ENCODE measurements at places on chromosomes 2 and 18.
A peak's percentile ranks its signal among the peaks of the same experiment; 100 is the strongest.

- DNase-seq, result no peak
Measured at GRCh38 chr2:46951290-46952064, 35.9 kb upstream of the MCFD2 start.

- no peak for DNase-seq
Measured at GRCh38 chr2:60489289-60489688, 64.2 kb downstream of the BCL11A start.

GRCh38 chr2:189685540-189686229 lies 11.2 kb downstream of the ANKAR start:
- no peak for DNase-seq

GRCh38 chr2:222305516-222306392 lies 7.0 kb upstream of the PAX3 start:
- DNase-seq, result no peak

GRCh38 chr2:191376981-191377629 lies 131.9 kb downstream of the MYO1B start:
- DNase-seq, result peak; percentile 83

DNA sequence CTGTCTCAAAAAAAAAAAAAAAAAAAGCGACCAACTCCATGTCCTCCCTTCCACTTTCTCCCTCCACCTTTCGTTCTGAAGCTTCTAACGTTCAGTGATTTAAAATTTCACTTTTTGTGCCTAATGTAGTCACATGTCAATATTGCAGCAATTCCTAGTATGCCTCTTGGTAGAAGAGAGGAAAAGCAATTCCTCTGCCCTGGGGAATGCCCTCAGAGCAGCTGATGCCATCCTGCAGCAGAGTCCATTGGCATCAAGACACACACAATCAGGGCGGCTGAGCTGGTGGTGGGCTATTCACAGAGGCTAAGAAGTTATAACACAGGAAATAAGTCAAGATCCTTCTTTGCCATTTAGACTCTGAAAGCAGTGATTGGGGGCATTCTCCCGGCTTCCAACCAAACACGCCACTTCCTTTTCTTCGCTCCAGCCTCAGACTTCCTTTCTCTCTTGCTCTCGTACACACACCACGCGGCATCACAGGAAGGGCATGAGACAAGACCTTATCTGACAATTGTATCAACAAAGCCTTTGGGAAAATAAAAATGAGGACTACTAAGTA lies 71.9 kb downstream of the MOGAT1 start:
- DNase-seq, result no peak

GRCh38 chr2:175854665-175855064 lies 147.4 kb downstream of the LNPK start:
- no peak for DNase-seq

DNA sequence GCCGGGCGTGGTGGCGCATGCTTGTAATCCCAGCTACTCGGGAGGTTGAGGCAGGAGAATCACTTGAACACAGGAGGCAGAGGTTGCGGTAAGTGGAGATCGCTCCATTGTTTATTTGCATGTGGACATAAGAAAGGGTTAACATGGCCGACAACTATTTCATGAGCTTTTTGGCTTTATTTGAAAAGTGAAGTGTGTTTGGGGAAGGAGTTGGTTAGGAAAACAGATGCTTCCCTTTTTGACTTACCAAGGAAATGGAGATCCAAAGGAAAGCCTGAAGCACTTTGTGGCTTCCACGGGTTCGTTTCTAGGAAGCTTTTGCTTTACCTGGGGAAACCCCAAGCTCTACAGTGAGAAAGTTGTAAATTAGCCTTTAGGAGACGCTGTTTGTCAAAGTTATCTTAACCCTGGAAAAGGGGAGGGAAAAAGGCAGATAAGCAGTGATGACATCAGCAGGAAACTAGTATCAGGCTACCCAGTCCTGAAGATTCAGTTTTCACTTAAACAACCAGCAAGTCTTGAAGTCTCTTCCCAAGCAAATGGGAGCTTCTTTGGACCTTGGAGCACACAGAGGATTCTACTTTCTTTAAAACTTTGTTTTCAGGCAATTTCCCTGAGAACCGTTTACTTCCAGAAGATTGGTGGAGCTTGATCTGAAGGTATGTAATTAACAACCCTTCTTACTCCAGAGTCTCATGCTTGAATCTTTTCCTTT lies at the start of gene CASP10:
TSS of gene CASP10 (plus strand) at position 492 of the 715 bp plus-strand sequence. CDS start 2,637 bp downstream, outside the sequence.
- peak; percentile 88 for DNase-seq

- DNase-seq, result no peak
Measured at GRCh38 chr2:230447455-230448451, 31.8 kb downstream of the SP100 start.

- no peak for DNase-seq
Measured at GRCh38 chr18:5729983-5730699, 165.2 kb downstream of the TMEM200C start.

DNA sequence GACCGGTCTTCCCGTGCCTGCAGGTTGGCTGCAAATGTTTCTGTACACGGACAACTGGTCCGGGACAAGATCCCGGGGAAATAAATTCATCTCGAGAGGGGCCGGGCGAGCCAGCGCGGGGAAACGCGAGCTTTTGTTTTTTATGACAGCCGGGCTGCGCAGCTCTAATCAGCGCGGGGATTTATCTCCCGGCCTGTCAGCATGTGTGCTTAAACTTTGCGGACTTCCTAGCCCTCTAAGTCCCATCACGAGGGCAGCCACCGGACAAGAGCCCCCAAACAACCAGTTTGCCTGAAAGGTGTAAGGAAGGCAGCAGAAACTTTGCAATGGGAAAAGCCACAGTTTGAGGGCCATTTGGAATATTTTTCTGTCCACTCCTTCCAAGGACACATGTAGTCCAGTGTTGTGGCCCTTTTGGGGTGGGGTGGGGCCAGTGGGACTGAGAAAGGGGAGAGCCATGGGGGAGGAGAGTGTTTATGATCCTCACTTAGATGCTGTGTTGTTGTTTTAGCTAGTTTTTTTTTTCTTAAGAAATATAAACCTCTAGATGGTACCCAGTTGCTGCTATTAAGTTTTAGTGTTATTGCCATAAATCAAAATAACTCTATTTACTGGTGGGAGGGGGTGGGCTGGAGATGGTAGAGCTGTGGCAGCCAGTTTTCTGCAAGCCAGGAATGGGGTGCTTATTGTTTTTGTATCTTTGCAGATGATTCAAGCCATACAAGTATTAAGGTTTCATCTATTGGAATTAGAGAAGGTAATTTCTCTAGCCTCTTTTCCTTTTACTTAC lies 6.0 kb downstream of the MEIS1 start:
- no peak for DNase-seq
